ENCODE measurements at places on chromosomes 2 and 18.

- no peak for DNase-seq
Measured at GRCh38 chr2:222862106-222862908, 1.5 kb downstream of the ACSL3 start.

- no peak for DNase-seq
Measured at GRCh38 chr18:29154196-29154757, 977.3 kb upstream of the CDH2 start.

GRCh38 chr2:218256612-218257350 lies 4.0 kb upstream of the GPBAR1 start:
- DNase-seq = no peak

DNA sequence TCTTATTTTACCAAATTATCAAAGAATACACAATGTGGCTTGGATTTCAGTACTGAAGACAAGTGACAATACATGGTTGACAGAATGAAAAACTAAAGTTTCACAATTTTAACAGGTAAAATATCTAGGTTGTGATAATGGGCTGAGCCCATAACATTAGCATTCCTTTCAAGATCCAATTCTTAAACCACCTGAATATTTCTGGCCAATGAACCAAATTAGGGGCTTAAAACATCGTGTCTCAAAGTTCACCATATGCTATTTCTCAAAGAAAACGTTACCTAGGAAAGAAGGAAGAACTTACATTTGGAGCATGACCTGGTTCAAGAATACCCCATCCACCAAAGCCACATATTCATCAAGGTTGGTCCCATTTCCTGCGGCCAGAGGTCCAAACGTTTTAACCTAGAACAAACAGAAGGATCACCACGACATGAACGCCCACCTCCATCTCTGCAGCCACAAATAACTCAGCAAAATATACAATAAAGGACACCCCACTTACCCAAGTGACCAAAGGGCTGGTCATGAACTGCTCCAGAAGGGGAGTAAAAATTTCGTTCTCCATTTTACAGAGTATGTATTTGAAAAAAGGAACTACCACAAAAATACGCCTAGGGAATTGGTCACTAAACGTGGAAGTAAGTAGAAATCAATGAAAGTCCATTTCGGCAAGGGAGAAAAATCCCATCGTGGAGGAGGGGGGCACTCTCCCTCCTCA lies 984 bp downstream of the CCDC88A start:
- no peak for DNase-seq

DNA sequence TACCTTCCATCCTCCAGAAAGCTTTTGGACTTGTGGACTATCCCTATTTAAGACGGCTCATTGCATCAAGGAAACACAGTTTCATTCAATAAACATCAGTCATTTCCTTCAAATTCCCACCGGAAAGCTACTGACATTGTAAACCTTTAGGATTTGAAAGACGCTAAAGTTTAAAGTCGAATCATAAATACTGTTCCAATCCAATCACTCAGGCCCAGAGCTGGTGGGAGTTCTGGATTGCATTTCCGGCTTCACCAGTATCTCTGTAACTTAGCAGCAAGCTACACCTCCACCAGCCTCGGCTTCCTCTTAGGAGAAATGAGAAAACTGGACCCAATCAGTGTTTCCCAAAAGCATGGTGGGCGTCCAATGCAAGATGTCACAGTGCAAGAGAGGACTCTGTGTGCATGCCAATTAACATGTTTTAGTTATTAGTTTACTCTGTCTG lies 1.6 kb downstream of the WDFY1 start:
- no peak for DNase-seq

GRCh38 chr2:98749066-98749450 lies 18.1 kb upstream of the MGAT4A start:
- no peak for DNase-seq

GRCh38 chr2:96664366-96664925 lies 21.9 kb downstream of the FER1L5 start:
- DNase-seq = no peak

- DNase-seq = no peak
Measured at GRCh38 chr2:129191530-129191929, 787.9 kb upstream of the RAB6C start.

- no peak for DNase-seq
Measured at GRCh38 chr2:67388680-67389079, 8.5 kb upstream of the ETAA1 start.

All from activated CD4-positive, alpha-beta T cell treated with anti-CD3 and anti-CD28 coated beads, Interleukin-2, amount 50 U/mL, for 16 hours (primary cell).